ENCODE measurements at places on chromosomes 16 and 17.

DNA sequence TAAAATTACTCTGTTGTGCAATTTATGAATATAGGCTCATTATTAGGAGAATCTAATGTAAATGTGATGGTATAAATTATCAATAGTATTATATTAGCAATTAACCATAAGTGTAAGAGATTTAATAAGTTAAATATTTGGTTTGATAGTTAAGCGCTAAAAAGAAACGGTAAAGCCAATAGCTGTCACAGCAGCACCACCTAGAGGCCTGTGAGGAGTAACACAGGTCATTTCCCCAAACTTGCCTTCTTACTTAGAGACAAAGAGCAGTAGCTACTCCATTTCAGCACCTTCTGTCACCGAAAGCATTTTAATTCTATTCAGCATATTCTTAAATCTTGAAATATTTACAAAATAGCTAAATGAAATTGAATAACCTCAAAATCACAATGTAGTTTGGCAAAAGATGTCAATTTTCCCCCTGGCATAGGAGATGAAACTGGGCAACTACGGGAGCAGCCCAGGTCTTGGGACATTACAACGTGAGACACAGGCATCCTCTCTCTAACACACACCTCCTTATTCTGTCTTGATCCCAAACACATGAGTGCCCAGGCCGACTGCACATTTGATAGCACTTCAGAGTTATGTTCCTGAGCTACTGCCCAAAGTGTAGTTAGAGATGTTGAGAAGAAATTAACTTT, 14.3 kb upstream of the DYNLRB2 start:
- DNase-seq, result peak; percentile 84

DNA sequence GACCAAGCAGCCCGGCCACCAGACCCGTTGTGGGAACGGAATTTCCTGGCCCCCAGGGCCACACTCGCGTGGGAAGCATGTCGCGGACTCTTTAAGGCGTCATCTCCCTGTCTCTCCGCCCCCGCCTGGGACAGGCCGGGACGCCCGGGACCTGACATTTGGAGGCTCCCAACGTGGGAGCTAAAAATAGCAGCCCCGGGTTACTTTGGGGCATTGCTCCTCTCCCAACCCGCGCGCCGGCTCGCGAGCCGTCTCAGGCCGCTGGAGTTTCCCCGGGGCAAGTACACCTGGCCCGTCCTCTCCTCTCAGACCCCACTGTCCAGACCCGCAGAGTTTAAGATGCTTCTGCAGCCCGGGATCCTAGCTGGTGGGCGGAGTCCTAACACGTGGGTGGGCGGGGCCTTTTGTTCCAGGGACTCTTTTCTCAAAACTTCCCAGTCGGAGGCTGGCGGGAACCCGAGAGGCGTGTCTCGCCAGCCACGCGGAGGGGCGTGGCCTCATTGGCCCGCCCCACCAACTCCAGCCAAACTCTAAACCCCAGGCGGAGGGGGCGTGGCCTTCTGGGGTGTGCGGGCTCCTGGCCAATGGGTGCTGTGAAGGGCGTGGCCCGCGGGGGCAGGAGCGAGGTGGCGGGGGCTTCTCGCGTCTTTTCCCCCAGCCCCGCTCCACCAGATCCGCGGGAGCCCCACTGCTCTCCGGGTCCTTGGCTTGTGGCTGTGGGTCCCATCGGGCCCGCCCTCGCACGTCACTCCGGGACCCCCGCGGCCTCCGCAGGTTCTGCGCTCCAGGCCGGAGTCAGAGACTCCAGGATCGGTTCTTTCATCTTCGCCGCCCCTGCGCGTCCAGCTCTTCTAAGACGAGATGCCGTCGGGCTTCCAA, at the start of gene SLC2A4:
TSS of gene SLC2A4 (plus strand) at position 645 of the 879 bp plus-strand sequence. CDS start at position 862, 217 bp downstream.
- DNase-seq, result peak; percentile 93

DNA sequence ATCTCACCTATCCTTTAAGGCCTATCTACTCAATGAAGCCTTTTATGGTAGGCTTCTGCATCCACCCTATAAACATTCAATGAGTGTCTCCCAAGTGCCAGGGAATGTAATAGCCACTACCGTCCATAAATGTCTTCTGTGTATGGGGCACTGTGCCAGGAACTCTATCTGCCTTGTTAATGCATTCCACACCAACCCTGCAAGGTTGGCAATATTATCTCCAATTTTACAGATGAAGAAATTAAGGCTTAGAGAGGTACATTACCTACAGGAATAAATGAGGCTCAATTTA, 20.0 kb downstream of the MAP3K14 start:
- DNase-seq, result no peak

DNA sequence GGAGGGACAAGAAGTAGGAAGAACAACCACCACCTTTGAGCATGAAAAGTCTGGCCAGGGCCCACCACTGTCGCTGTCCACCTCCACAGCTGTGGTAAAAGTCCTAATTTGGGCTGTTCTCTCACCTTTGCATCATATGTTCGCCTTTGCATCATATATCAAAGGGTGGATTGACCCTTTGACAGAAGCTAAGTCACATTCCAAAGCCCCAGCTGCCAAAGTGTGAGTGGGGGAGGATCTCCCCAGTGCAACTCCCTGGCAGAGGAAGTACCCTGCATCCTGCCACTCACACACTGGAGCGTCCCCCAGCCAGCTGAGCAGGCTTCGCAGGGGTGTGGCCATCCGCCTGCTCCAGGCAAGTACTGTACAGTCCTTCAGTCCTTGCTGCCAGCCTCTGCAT, 12.7 kb upstream of the SPECC1 start:
- DNase-seq, result no peak

DNA sequence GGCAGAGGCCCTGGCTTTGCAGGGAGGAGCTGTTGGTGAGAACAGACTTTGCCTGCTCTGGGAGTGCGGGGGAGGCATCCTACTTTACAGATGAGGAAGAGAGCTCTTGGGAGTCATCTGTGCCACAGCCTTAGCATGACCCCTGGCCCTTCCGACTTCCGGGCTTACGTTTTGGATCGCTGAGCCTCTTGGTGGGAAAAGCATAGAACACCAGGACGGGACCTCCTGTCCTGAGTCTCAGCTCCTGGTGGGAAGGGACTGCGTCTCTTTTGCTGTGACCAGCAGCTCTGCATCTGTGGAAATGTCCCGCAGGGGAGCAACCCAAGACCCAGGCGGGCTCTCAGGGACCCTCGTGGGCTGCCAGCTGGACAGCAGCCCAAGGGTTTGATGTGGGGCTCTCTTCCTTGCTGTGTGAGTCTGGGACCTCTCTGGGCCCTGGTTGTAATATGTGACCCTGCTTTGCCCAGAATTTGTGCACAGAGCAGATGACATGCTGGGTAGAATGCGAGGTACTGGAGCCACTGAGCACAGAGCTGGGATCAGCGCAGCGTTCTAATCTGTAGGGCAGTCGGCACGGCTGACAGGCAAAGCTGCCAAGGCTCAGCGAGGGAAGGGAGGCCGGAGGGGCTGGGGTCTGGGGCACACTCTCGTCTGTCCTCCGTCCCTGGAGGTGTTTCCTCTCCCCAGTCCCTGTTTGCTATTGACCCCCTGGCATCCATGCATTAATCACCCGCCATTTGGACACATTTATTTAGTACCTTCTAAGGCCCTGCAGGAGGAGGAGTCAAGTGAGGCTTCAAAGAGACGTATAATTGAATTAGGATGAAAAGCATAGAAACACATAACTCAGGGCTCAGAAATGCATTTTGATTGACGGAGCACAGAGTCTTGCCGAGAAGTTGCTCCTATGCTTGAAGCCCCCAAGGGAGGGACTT, 64.0 kb downstream of the NT5M start:
- no peak for DNase-seq

- DNase-seq, result peak; percentile 87
These were observed 174.8 kb downstream of the PRKCB start for GRCh38 chr16:24010440-24011089.

DNA sequence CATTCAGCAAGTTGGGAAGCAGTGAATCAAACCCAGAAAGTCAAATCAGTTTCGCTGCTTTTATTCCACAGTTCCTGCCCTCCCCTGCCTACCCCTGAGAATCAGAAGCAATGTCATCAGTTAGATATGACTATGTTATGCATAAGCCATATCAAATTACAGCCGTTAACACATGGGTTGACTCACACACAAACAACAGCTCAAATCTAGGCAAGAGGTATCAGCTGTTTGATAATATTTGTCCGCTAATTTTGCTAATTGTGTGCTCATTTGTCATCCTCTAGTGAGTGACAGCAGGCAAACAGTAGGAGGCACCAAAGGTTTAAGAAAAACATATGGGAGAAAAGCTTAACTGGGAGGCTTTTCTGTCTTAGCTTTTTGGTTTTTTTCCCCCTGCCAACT, 327.4 kb upstream of the CCL2 start:
- no peak for DNase-seq

GRCh38 chr16:24953721-24954120, 61.4 kb downstream of the ARHGAP17 start:
- DNase-seq, result no peak

DNA sequence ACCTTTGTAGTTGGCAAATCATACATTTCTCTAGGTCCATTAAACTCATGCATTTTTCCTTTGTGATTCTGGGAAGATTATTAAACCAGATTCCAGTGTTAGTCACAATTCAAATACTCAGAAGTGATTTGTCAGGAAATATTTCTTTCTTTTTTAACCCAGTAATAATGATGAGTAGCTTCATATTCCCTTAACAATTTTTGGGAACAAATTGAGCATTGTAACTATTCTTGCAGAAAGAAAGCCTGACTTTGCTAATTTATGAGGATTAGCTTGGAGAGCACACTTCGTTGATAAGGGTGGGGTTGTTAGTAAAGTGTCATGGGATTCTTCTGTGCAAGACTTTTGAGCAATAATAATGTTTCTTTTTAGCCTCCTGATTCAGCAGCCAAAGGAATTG, 18.7 kb upstream of the KRT24 start:
- no peak for DNase-seq

GRCh38 chr17:3034578-3034920, 28.9 kb downstream of the OR1D5 start:
- no peak for DNase-seq

DNA sequence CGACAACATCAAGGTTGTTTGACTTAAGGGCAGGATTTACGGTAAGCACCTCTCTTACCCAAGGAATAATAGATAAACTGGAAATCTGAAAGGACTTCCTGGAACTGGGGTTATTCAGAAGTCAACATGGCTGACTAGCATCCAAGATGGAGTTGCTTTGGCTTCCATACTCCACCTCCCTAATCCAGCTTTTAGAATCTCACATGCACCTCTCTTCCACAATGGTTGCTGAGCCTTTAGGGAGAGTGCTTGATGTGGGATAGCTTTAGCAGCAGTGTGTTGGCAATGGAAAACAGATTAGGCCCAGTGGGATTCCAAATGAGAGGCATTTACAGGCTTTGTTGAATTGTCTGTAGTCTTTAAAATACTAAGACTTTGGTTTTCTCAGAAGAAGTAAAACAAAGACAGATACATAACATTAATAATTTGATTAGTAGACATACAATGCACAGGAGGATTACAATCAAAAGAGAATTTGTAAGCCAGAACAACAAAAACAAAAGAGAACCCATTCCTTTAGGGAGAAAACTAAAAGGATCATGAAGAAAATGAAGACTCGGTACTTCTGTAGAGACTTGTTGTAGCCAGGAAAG, 222.0 kb downstream of the HS3ST3B1 start:
- no peak for DNase-seq

- DNase-seq, result no peak
These were observed 60.6 kb downstream of the NT5M start for GRCh38 chr17:17363638-17364337.

DNA sequence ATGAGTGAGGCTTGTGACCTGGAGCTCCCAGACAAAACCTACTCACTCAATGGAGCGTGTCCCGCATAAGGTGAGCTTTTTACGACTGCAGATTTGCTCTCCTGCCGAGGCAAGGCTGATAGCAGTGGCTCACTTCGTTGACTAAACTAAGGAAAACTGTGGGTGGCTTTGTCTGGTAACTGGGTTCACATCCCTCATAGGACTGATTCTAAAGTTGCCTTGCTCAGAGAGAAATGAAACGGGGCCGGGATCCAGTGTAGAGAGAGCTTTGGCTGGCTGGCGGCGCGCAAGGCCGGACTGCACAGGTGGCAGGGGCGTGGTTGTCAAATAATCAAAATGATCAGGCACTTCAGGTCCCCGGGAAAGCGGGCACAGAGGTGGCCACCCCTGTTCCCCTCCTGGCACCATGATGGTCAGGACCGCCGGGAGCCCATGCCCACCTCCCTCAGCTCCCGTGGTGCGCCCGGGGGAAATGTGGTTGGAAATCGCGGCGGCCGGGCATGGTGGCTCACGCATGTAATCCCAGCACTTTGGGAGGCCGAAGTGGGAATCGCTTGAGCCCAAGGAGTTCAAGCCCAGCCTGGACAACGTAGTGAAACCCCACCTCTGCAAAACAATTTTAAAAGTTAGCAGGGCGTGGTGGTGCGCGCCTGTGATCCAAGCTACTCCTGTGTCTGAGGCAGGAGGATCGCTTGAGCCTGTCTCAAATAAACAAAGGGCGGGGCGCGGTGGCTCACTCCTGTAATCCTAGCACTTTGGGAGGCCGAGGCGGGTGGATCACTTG, 26.6 kb upstream of the OR1F1 start:
- no peak for DNase-seq

GRCh38 chr17:43652124-43652480, 9.6 kb downstream of the MEOX1 start:
- no peak for DNase-seq

DNA sequence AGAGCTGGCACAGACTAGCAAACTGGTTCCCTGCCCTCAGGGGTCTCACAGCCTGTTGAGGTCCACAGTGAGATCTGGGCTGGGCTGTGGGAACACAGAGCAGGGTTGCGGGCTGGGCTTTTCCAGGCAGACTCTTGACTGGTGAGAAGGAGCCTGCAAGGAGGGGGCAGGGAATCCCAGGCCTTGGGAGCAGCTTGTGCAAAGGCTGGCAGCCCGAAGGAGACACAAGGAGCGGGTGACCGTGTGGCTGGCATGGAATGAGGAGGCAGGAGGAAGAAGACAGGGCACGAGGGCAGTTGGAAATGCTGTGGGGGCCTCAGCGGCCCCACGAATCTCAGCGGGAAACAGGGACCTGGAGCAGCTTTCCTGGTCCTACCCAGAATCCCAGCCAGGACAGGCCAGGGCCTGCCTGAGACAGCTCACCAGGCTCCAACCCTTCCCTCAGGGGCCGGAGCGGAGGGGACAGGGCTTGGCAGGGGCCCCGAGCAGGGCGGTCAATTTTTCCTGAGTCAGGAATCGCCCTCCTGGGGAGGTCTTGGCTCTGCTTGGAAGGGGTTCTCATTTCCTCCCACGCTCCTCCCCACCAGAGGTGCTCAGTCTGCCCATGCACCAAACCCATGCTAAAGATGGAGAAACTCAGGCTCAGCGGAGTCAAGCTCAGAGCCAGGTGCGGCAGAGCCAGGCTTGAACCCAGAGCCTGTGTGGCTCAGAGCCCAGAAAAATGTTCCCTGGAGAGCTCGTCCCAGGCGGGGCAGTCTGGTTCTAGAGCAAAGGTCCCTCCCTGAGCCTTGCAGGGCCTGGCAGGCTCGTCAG, 9.2 kb upstream of the SNN start:
- no peak for DNase-seq

Measured in lung (tissue), 17 donors.